Renal pelvis (tissue), 12 donors: ENCODE measurements at places on chromosomes 12 and 14.

GRCh38 chr14:78143489-78144145 lies 26.6 kb upstream of the NRXN3 start:
- DNase-seq, result no peak

DNA sequence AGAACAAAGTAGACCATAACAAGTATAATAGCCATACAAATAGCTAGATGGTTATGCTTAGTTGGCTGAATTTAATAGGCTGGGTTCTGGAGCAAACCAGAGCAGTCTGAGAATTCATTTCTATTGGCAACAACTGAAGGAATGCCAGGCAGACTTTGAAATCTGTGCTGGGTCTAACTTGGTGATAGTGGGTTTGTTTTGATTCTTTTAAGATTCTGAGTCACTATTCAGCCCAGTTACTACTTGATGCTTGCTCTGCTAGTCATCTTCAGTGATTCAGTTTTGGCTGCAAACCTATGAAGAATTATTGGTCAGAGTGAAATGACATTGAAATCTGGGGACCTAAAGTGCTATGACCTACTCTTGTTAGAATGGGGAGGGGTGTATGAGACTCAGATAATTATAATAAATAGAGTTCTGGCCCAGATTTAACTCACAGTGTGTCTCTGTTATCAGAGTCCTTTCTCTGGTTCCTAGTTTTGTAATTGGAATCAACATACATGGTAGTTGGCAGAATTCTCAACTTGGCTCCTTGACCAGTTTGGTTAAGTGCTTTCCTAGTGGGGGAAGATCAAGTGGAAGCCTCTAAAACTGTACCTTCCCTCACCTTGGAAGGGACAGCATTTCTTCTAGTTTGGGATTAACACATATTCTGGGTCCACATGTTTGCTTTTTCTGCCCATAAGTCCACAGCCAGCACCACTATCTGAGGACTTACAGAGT lies 43.5 kb downstream of the MNAT1 start:
- DNase-seq, result no peak

- DNase-seq, result no peak
These were observed 108.3 kb downstream of the KIF26A start for GRCh38 chr14:104246401-104247335.

GRCh38 chr12:132249689-132250478 lies 79.5 kb downstream of the GALNT9 start:
- no peak for DNase-seq

DNA sequence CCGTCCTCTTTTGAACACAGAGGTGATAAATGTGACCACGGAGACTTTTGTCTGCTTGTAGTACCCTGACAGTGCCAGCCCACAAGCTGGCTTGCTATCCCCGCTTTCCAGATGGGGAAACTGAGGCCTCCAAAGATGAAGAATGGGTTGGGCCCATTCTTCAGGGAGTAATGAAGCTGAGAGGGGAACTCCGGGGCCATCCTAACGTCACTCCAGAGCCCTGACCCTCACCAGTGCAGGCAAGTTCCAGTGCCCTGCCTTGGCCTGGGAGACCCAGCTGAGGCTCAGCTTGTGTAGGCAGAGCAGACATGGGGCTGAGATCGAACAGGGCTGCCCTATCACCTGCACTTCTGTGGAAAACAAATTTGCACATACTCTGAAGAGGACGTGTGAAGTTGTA lies 277.1 kb downstream of the DPF3 start:
- no peak for DNase-seq

GRCh38 chr12:104506676-104507401 lies 50.1 kb downstream of the CHST11 start:
- no peak for DNase-seq

GRCh38 chr12:15423629-15424028 lies 101.3 kb downstream of the PTPRO start:
- no peak for DNase-seq

DNA sequence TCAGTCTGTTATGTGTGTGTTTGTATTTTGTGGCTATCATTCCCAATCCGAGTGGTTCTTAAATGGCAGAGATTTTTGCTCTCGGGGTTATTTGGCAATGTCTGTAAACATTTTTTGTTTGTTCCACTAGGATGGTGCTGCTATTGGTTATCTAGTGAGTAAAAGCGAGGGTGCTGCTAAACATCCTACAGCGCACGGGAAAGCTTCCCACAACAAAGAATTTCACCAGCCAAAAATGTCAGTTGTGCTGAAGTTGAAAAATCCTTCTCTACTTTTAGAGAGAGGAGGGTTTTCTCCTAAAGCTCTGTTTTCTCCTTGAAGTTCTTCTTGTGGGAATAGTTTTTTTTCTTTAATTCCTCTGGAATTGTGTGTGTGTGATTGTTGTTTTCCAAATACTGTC lies 2.4 kb downstream of the EXD2 start:
- no peak for DNase-seq

DNA sequence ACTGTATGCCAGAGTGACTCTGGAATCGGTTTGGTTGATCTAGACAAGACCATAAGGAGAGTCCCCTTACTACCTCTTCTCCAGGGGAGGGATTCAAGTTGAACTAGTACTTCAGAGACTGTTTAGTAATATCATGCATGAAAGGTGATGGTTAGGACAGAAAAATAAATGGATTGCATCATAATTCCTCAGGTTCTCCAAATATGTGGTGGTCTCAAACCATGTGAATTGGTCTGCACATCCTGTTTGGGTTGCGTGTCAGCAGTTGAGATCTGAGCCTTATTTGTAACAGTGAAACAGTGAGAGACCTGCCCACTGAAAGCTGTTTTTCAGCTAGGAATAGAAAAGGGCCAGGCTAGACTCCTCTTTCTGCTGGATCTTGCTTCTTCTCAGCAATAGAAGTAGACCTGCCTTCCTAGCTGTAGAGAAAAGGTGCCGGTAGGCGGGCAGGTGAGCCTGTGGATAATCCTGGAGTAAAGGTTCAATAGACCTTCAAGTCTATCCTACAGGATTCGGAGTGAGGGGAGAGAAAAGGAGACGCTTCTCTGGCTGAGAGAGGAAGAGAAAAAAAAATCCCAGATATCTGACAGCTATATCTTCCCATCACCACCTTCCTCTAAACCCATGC lies 258.5 kb upstream of the E2F7 start:
- DNase-seq, result no peak

GRCh38 chr12:124777399-124778372 lies 86.0 kb downstream of the SCARB1 start:
- DNase-seq, result no peak

DNA sequence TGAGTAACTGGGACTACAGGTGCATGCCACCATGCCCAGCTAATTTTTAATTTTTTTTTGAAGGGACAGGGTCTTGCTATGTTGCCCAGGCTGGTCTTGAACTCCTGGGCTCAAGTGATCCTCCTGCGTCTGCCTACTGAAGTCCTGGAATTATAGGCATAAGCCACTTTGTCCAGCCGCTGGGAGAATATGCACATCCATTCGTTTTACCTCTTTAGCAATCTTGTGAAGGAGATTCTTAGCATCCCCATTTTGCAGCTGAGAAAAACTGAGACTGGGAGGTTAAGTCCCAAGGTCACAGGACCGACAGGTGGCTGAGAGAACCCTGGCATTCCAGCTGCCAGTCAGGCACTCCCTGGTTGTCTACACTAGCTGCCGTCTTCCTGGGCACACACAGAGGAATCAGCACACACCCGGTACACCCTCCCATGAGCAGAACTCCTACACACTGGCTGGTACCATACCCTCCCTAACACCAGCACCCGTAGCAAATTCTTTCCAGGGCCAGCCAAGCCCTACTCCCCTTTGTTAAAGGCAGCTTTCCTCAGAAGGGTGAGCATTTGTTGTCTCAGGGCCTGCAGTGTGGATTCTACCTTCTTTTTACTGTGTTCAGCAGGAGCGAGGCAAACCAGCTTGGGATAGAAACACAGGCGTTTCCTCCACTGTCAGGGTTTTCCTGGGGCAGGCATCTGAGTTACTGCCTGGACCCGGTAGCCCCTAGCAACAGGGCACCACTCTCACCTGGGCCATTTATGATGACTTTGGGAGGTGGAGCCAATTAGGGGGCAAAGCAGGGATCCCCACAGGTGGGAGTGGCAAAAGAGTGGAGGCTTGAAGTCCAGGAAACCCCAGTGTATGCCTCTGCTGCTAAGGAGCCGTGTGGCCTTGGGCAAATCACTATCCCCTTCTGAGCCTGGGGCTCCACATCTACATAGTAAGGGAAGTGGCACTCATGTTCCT lies 70.2 kb downstream of the IRF2BPL start:
- DNase-seq, result no peak

DNA sequence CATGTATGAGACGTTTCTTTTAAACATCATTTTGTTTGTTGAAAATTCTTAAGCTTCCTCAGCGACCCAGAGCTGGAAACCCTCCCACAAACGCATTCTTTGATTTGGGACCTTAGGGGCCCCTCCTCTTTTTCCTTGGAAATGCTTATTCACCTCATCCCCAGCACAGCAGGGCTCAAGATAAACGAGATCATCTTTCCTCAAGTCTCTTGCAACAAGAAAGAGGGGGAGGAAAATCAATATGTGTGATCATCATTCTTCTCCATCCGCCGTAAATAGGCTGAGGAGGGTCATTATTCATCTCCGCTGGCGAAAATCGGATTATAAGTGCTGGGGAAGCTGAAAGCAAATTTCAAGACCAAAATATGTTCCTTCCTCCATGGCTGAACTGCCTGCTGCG lies 1415.2 kb downstream of the AACS start:
- no peak for DNase-seq

DNA sequence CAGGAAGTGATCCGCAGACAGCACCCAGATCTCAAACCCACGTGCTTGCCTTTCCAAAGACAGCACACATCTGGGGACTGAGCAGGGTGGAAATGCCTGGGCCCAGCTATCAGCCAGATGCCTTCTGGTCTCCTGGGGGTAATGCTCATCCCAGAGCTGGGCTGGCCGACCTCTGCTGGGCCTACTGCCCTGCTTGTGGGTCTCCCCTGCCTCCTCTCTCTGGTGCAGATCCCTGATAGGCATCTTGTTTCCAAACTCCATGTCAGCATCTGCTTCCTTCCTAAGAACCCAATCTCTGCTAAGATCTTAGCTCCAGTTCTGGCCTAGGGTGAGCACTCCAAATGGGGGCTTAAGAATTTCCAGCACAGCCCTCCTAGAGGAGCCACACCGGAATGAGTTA lies 1043.0 kb downstream of the VRK1 start:
- DNase-seq, result no peak

DNA sequence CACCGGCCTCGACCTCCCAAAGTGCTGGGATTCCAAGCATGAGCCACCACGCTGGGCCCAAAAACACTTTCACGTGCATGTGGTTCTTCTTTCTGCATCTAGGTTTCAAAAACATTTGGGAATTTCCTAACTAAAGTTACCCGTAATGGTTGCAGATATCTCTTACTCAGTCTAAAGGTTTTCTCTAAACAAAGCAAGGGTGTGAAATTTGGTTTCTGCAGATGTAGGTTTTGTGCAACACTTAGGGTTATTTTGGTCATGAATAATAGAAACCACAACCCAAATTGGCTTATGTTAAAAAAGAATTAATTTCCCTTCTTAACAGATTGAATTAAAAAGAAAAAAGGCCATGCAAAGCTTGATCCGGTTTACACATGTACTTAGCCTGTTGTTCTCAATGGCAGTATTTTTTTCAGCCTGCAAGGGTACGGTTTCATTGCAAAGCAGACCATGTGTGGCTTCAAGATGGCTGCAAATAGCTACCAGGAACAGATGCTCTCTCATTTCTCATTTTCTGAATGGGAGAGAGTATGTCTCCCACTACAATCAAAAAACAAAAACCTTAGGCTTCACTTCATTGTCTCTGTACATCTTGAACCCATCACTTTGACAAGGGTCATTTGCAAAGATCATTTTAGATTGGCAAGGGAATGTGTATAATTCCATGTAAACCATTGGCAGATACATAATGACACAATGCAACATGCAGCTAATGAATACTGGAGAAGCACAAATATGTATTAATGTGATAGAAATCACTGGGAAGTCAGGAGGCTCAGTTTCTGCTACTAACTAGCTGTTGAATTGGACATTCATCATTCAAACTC lies 491.2 kb upstream of the FLRT2 start:
- no peak for DNase-seq
